ENCODE measurements at places on chromosomes 5 and 9.
A peak's percentile ranks its signal among the peaks of the same experiment; 100 is the strongest.

- no peak for DNase-seq
Measured at GRCh38 chr5:103598997-103599566, 36.5 kb upstream of the NUDT12 start.

- no peak for DNase-seq
Measured at GRCh38 chr5:21237461-21237860, 1249.5 kb upstream of the CDH18 start.

DNA sequence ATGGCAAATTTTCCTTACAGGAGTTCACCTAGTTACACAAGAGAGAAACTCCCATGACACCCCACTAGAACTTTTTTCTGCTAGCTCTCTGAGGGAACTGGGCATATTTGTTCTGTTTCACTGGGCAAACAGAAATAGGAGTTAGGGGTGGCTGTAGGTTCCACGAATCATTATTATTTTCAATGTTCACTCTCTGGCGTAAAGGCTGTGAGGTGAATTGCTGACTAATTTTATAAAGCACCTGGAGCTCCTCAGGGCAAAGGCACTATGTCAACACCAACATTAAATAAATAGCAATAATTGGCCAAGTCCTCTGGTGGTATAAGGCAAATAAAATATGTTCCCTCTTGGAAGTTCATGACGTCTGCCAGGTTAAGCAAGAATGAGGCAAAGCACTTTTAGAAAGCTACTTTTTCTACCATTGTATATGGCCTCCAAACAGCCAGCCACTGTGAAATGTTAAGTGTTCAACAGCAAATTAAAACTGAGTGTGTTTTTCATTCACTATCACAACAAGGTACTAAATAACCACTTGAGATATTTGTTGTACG, 344.6 kb downstream of the PDE4D start:
- peak; percentile 87 for DNase-seq

GRCh38 chr9:136098844-136099243, 3.8 kb upstream of the NACC2 start:
- no peak for DNase-seq

DNA sequence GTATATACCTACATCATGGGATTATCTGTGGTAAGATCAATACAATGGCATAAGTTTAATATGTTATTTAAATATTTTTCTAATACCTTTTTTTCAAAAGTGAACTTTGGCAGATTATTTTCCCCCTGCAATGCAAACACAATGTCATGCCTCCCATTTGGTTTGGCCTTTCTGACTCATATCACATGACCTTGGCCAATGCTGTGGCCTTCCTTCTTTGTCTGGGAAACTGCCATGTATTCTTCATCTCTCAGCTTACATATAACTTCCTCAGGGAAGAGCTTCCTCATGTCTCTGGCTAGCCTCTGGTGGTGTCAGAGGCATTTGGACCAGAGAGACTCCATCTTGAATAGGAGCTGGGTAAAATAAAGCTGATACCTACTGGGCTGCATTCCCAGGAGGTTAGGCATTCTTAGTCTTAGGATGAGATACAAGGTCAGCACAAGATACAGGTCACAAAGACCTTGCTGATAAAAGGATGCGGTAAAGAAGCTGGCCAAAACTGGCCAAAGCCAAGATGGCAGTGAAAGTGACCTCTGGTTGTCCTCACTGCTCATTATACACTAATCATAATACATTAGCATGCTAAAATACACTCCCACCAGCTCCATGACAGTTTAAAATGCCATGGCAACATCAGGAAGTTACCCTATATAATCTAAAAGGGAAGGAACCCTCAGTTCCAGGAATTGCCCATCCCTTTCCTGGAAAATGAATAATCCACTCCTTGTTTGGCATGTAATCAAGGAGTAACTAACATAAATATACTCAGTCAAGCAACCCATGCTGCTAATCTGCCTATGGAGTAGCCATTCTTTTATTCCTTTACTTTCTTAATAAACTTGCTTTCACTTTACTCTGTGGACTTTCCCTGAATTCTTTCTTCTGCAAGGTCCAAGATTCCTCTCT, 76.0 kb downstream of the C9orf153 start:
- DNase-seq: no peak

DNA sequence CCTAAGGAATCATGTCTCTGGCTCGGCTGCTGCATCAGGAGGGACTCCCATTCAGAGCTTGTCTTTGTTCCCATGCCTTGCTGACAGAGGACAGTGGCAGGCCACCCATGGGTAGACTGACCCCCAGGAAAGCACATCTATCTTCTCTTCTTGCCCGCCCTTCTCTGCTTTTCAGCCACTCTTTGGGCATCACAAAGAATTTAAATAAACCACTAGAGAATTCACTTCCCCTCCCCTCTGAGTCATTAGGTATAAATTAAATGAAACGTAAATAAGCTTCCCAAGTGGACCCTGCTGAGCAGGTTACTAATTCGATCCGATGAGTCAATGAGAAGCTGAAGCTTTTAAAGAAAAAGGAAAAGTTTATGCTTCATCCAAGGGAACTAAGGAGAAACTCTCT, 97.0 kb downstream of the DRD1 start:
- no peak for DNase-seq

Data from NCI-H2081 treated with DMSO at 0.1 percent for 48 hours (cell line).